ENCODE measurements at places on chromosomes 2 and 18.

DNA sequence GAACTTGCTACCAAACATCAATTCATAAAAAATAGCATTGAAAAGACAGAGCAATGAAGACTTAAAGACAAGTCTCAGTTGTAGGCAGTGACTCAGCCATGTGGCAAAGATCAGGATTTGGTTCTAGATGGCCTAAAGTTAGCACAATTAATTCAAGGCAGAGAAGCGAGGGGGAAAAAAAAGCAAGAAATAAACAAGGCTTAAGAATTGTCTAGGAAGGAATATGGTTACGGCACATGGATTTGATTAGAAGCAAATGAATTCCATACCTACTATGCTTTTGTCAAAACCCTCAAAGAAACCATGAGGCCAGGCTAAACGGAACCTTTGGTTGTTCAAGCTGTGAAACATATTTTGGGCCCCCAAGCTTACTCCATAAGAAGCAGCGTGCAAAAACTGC is 362.2 kb upstream of the KCNH7 start:
- DNase-seq: no peak

DNA sequence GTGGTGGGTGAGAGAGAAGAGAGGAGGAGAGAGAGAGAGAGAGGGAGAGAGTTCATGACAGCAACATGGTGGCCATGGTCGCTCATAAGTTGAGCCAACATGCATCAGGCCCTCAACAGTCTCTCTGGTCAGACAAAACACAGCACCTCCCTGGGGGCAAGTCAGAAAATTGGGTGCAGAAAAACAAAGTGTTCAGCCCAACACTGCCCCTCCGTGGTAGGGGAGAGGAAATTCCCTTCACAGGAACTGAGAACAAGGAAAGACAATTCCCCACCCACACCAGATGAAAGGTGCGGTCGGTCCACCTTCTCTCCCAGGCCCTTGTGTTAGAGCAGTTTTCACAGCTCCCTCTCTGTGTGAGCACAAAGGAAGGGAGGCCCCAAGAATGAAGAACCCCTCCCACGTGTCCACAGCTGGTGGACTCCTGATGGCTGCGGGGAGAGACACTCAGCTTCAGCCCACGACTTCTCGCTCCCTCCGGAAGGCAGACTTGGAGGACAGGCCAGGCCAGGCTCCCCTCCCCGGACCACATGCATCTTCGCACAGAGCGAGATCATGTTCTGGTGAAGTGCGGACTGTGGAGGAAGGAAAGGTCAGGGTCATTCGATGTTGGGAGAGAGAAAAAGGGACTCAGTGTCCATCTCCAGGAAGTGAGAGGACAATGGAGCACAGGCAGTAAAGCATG is 181.7 kb downstream of the ANAPC1 start:
- DNase-seq: no peak

DNA sequence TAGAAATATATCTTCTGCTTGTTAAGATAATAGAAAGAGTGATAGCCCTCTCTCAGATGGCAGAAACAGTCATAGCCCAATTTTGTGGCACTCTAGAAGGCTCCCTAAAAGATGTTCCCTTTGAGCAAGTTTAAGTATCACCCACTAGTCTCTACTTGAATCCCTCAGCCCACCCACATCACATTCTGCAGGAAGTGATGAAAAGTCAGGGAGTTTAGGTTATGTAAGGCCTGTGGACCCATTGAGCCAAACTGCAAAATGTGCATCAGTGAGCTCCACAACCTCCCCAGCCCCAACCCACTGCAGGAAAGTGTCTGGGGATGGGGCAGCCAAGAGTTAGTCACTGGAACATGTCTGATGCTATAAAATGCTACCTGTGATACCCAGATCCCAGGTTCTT is 25.6 kb downstream of the ANKRD44 start:
- no peak for DNase-seq

DNA sequence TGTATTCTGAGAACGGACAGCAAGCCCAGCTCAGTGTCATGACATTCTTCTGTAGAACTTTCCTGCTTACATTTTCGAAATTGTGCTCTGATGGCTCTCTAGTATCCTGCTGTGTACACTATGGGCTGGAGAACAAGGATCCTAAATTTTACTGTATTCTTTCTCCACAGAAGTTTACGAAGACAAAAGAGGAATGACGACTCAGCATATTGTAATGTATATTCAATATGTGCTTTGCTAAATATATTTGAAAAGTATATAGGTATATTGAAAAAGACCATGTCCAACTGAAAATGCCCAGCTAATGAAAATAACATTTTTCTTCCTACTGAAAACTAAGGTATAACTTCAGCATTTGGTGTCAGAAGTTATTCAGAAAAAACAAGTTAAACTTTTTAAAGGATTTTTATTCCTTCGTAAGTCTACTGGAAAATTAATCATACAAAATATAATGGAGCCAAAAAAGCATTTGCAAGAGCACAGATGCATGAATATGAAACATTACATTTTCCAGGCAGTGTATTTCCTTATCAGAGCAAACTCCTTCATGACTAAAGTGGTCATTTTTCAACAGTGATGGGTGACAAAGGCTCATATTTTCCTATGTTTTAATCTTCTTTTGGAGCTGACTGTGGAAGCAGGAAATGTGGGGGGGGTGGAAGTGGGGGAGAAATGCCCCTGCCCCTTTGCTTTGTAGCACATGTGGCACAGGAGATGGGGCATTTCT is 143.8 kb upstream of the THUMPD2 start:
- DNase-seq: no peak

DNA sequence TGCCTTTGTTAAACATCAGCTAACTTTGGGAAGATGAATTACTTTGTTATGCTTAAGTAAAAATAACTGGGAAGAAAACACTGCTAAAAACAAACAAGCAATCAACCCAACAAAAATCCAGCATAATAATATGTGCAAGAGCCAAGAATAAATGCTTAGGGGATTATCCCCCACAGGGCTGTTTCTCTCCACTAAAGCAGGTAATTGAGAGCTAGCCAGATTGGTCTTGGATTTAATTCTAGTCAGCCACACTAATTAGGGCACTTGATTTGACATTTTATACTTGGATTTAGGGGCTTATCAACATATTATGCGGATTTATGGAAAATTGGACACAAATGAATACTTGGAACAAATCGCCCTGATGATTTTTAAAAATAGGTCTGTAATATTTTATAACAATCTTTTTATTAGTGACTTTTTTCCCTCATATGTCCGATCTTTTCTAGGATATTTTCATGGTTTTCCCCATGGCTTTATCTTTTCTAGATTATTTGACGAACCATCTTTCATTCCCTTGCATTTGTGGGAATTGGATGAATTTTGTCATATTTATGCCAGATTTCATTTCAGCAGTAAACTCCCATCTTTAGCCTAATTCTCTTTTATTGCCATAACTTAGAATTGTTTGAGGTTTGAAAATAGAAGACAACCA is 199.1 kb upstream of the NXPH2 start:
- no peak for DNase-seq

DNA sequence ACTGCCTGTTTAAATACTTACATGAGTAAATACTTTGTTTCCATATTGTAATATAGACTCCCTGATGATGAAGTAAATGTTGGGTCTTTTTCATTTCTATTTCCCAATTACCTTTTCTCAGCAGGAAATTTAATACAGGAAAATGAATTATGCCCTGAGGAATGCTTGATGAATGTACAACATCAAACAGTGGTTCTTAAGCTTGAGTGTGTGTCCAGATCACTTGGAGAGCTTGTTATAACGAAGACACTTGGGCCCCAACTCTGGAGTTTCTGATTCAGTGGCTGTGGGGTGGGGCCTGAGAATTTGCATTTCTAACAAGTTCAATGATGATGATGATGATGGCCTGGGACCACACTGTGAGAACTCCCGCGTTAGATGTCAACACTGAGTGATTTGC is 7.1 kb upstream of the ME2 start:
- DNase-seq: no peak

DNA sequence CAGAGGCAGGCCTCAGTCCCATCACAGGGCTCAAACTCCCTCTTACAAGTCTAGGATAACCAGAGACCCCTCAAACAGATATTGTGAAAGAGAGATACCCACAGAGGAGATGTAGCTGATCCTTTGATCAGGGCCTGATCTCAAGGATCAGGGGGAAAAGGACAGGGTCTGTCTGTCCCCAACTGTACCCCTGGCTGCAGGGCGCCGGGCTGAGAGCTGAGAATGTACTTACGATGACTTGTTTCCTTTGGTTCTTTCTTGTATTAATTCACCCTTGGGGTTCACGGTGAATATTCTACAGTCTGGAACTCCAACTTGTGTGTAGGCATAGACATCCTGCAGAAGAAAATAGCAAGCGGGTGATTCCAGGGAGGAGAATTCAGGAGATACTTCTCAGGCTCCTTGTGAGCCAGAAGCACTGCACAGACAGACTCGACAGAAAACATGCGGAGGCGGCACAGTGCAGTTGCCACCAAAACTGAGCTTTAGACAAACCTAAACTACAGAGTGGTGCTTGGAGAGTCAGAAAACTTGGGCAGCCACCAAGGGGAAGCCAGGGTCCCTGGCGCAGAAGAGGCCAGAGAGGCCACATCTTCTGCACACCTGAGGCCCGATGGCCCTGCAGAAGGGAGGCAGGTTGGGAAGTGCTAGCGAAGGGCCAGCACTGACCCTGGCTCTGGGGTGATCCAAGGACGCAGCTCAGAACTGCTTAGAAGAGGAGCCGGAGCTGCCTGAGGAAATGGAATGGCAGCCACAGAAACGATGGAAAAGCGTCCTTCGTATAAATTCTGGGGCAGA is 73.9 kb downstream of the EMILIN2 start:
- no peak for DNase-seq

GRCh38 chr2:214103276-214104001 is 307.4 kb upstream of the VWC2L start:
- no peak for DNase-seq

DNA sequence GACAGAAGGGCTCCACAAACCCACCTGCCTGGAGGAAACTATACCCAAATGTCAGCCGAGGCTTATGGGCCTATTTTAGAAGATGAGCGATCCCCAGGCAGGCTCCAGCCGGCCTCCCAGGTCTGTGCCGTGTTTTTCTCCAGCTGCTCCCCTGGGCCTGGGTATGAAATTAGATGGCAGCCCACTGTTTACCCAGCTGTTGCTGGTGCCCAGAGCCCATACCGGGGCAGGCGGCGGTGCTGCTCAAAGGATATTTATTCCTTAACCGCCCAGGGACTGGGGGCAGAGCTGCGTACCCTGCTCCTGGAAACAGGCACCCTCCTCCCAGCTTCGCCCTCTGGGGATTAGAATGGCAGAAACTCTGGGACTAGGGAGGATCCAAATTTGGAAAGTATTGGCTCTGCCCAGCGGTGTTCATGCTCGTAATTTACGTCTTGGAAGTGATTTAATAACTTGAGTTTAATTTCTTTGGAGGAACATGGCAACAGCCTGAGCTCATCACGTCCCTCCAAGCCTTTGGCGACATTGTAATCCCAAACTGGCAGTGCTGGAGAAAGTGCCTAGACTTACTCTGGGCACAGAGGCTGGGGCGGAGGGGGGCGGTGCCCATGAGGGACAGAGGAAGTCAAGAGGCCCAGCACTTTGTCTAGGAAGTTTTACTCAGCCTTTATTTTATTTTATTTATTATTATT is 199.2 kb downstream of the KLHL29 start:
- no peak for DNase-seq

GRCh38 chr2:64657411-64657810 is 3.7 kb upstream of the SERTAD2 start:
- DNase-seq: no peak

DNA sequence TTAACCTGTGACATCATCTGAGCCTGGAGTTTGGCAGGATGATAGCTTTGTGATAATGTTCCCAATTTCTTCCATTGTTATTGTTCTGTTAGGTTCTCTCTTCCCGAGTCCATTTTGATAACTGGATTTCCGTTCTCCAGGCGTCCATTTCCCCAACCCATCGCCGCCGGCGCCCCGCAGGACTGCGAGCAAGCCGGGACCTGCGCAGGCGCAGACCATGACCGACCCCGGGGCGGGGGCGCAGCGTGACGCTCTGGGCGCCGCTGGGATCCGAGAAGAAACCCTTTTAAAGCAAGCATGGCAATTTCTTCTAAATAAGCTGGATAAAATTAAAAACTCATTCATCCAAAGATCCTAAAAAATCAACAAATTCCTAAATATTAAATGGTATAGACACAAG is at the start of gene SLC25A52:
Gene SLC25A52, minus strand, starts transcription at position 186 of the 400 bp plus-strand sequence. CDS start 219 bp downstream, outside the sequence.
- no peak for DNase-seq

GRCh38 chr2:44531289-44531688 is 169.5 kb downstream of the CAMKMT start:
- DNase-seq: no peak

GRCh38 chr18:10045296-10045891 is 131.6 kb downstream of the VAPA start:
- no peak for DNase-seq

- DNase-seq: no peak
Observed at GRCh38 chr18:49834258-49834657, 20.9 kb upstream of the ACAA2 start.

- DNase-seq: no peak
Observed at GRCh38 chr2:165357758-165358157, 111.7 kb upstream of the CSRNP3 start.

GRCh38 chr18:79629606-79630005 is 50.0 kb upstream of the CTDP1 start:
- no peak for DNase-seq

DNA sequence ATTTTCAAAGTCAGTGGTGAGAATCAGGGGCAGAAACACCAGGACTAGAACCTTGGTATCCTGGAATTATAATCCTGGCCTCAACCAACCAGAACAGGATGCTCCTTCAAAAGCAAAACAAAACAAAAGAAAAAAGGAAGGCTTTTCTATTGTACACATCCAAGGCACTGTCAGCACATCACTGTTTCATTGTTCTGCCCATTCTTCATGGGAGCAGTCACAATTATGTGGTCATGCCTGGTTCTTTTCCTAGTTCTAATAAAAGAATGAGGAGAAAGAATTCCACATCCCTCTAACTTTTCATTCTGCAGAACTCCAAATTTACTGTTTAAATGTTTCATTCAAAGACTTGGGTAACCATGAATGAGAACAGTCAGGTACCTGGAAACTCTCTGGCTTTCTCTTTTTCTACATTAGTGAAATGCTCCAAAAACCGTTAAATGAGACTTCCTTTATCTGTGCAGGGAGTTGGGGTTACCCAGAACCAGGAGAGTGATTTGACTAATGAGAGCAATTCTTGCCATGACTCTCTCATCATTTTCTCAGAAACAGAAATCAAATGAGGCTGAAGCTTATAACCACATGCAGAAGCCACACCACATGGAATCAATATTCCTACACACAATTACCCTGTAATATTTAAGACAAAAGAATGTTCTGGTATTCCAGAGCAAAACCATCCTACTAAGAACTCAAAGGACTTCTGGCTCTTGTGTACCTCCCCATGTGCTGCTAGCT is 110.9 kb upstream of the CCDC150 start:
- DNase-seq: no peak

DNA sequence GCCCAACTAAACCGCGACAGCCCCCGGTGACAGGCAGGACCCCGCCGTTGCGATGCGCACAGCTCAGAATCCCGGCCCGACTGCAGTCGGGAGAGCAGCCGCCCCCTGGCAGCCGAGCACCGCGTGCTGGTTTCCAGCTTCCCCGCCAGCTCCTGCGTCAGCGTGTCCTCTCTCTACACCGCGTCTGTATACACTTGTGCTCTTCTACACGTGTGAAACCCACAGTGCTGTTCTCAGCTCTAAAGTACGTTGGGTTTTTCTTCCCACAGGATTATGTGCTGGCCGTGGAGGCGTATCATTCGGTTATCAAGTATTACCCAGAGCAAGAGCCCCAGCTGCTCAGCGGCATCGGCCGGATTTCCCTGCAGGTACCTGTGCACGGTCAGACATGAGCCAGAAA is 54.0 kb downstream of the ADI1 start:
- no peak for DNase-seq
